ENCODE measurements at places on chromosomes 5 and 9. TPM values are rescaled to one million over a fixed set of nuclear protein-coding genes. Genes with fewer than 3 reads are reported as not detected.

DNA sequence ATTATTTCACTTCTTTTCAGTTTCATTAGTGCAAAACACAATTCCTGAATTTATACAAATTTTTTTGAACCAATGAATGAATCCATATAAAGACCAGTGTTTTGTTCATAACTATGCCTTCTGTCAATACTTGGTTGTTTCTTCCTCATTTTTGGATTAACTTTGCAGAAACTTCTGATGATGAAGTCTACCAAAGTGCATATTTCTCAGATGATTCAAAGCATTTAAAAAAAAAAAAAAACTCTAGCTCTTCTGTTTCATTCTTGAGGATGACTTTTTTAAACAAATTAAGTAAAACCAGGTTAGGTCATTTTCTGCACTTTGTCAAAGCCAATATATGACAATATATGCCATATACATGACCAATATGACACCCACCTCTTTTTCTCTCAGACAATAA is 92.6 kb downstream of the CHSY3 start:
- no peak for DNase-seq

GRCh38 chr9:92517046-92517445 is 18.7 kb downstream of the ECM2 start:
- DNase-seq, result no peak

- no peak for DNase-seq
Measured at GRCh38 chr9:81629440-81629839, 59.9 kb downstream of the TLE1 start.

RNF183 gene
- total RNA-seq, result not detected

- no peak for DNase-seq
Measured at GRCh38 chr5:140111011-140111858, 2.7 kb upstream of the PURA start.

GRCh38 chr9:135135171-135135928 is 47.9 kb downstream of the OLFM1 start:
- DNase-seq, result no peak

NCS1 gene
- 42.6 TPM for total RNA-seq

GRCh38 chr9:136823136-136824046 is 15.6 kb downstream of the RABL6 start:
- DNase-seq, result no peak
